ENCODE measurements at places on chromosomes 3 and 15.
A peak's percentile ranks its signal among the peaks of the same experiment; 100 is the strongest.

- no peak overlapping the region for H3K4me3 ChIP-seq
- no peaks in the 10 kb centered on the region for H3K27me3 ChIP-seq
- no peak overlapping the region for H3K27ac ChIP-seq
- no peak for DNase-seq
- no peaks in the 10 kb centered on the region for H3K4me1 ChIP-seq
- H3K36me3 ChIP-seq: no peaks in the 10 kb centered on the region
These were observed 21.8 kb upstream of the RBP1 start for GRCh38 chr3:139561255-139561817.

- H3K36me3 ChIP-seq: no peaks in the 10 kb centered on the region
- no peak for DNase-seq
- no peak overlapping the region for H3K4me3 ChIP-seq
- peaks cover 18% of the 10 kb centered on the region for H3K4me1 ChIP-seq
- H3K27ac ChIP-seq: no peak overlapping the region
These were observed 2.5 kb downstream of the TMEM212 start for GRCh38 chr3:171845481-171846284.

GRCh38 chr15:97319291-97319690, 641.2 kb upstream of the ARRDC4 start:
- H3K27me3 ChIP-seq: peaks cover 7% of the 10 kb centered on the region
- H3K36me3 ChIP-seq: no peaks in the 10 kb centered on the region
- no peaks in the 10 kb centered on the region for H3K4me1 ChIP-seq
- no peak for DNase-seq
- no peak overlapping the region for H3K27ac ChIP-seq

- H3K4me1 ChIP-seq: no peaks in the 10 kb centered on the region
- H3K36me3 ChIP-seq: no peaks in the 10 kb centered on the region
- no peak overlapping the region for H3K4me3 ChIP-seq
- no peak overlapping the region for H3K27ac ChIP-seq
- no peak for DNase-seq
These were observed 22.7 kb upstream of the RBMS3 start for GRCh38 chr3:29258161-29258560.

DNA sequence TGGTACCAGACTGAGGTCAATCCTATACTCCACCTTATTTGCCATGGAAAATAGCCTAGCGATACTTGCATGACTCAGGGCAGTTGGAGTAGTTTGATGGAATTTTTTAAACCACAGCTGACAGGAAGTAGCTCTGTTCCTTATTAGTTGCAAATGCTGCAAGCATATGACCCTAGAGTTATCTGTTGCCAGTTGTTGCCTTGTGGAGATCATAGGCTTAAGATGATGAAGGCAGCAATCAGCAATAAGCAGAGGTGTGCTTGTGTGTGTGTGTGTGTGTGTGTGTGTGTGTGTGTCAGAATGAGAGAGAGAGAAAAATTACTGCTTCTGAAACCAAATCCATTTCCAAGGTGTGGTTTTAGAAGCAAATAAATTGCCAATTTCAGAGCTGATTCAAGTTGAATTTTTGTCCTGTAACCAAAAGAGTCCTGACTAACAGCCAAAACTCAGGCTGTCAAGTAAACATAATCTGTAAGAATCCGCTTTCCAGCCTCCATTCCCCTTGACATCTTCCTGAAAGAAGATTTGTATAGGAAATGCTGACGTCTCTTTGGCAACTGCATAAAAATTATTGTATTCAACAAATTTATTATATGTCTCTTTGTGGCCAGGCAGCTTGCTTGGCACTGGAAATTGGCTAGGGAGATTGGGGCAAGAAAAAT, 141.2 kb downstream of the SERPINI1 start:
- peaks cover 14% of the 10 kb centered on the region for H3K27me3 ChIP-seq
- H3K36me3 ChIP-seq: no peaks in the 10 kb centered on the region
- H3K27ac ChIP-seq: no peak overlapping the region
- H3K4me3 ChIP-seq: no peak overlapping the region

GRCh38 chr15:53297828-53298227, 461.6 kb downstream of the WDR72 start:
- H3K4me3 ChIP-seq: no peak overlapping the region
- H3K36me3 ChIP-seq: no peaks in the 10 kb centered on the region
- H3K27me3 ChIP-seq: peaks cover under 1% of the 10 kb centered on the region

- no peak for DNase-seq
- H3K4me1 ChIP-seq: no peaks in the 10 kb centered on the region
- no peak overlapping the region for H3K4me3 ChIP-seq
These were observed 77.0 kb upstream of the PRR23C start for GRCh38 chr3:139121513-139122220.

DNA sequence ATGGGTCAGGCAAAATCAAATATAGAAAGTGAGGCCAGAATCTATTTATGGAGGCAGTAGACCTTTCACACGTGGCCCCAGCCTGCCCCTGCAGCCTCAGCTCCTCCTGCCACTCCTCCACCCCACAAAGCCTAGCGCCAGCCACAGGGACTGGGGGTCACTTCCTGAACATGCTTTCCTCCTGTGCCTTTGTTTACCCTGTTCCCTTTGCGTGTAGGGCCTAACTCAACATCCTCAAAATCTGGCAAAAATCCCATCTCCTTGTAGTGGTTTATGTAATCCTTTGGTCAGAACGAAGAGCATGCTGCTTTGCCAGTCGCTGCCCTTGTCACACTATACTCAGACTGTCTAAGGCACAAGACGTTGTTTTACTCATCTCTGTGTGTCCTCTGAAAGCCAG, 39.6 kb downstream of the KBTBD12 start:
- no peaks in the 10 kb centered on the region for H3K36me3 ChIP-seq
- H3K27me3 ChIP-seq: peaks cover 6% of the 10 kb centered on the region
- H3K27ac ChIP-seq: no peak overlapping the region
- H3K4me3 ChIP-seq: no peak overlapping the region
- no peaks in the 10 kb centered on the region for H3K4me1 ChIP-seq

DNA sequence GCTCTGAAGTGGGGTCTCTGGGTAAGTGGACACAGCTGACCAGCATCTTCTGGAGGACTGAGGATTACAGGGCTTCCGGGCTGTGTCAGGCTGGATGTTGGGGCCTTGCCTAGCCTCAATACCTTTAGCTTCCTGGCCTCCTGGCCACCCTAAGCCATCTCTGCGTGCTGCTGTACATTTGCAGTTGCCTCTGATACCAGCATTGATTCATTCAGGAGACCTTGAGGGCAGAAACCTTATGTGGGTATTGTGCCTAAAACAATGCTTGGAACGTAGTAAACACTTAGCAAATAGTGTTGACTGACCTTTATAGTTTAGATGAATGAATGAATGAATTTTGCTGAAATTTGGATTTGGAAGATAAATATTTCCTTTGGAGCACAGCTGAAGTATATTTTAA, 97.0 kb downstream of the FLNB start:
- no peaks in the 10 kb centered on the region for H3K4me1 ChIP-seq
- peaks cover 30% of the 10 kb centered on the region for H3K36me3 ChIP-seq
- H3K27ac ChIP-seq: no peak overlapping the region
- H3K27me3 ChIP-seq: no peaks in the 10 kb centered on the region

GRCh38 chr15:64137226-64137833, 14.2 kb upstream of the SNX22 start:
- H3K27me3 ChIP-seq: no peaks in the 10 kb centered on the region
- H3K4me3 ChIP-seq: no peak overlapping the region
- no peaks in the 10 kb centered on the region for H3K4me1 ChIP-seq
- DNase-seq: no peak

DNA sequence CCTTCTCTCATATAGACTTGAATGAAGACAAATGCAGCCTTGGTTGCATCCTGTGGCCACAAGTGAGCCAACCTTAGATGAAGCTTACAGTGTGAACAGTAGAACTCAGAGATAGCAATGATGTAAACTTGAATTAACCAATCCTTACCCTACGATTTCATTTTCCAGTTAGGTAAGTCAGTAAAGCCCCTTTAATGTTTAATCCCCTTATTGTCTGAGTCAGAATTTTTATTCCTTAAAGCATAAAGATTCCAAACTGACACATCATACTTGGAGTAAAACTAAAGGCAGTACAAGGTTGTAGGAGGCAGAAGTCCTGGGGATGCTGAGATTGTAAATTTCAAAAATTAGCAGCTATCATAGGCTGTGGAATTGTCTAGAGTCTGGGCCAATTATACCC, 507.8 kb upstream of the DPH6 start:
- no peaks in the 10 kb centered on the region for H3K27me3 ChIP-seq
- H3K27ac ChIP-seq: no peak overlapping the region
- H3K4me3 ChIP-seq: no peak overlapping the region
- H3K4me1 ChIP-seq: no peaks in the 10 kb centered on the region
- DNase-seq: no peak
- no peaks in the 10 kb centered on the region for H3K36me3 ChIP-seq

GRCh38 chr15:68601206-68602197, 22.7 kb downstream of the CORO2B start:
- peaks cover 5% of the 10 kb centered on the region for H3K27me3 ChIP-seq
- DNase-seq: no peak
- no peaks in the 10 kb centered on the region for H3K36me3 ChIP-seq

DNA sequence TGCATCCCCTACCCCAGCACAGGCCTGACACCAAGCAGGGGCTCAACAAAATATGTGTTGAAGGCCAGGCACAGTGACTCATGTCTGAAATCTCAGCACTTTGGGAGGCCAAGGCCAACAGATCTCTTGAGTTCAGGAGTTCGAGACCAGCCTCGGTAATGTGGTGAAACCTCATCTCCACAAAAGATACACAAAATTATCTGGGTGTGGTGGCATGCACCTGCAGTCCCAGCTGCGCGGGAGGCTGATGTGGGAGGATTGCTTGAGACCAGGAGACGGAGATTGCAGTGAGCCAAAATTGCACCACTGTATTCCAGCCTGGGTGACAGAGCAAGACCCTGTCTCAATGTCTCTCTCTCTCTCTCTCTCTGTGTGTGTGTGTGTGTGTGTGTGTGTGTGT, 30.7 kb upstream of the CYP11A1 start:
- no peaks in the 10 kb centered on the region for H3K27me3 ChIP-seq
- H3K36me3 ChIP-seq: no peaks in the 10 kb centered on the region
- H3K4me3 ChIP-seq: no peak overlapping the region
- H3K4me1 ChIP-seq: peaks cover 89% of the 10 kb centered on the region
- peak overlapping the region; percentile 87 for H3K27ac ChIP-seq

GRCh38 chr3:171058058-171058457, 31.5 kb upstream of the SLC2A2 start:
- no peaks in the 10 kb centered on the region for H3K27me3 ChIP-seq
- H3K36me3 ChIP-seq: peaks cover 4% of the 10 kb centered on the region
